Mesenteric fat pad (tissue), 1 donor: ENCODE measurements at places on chromosomes 5 and 9.

- DNase-seq, result no peak
These were observed 85.5 kb upstream of the MARCHF11 start for GRCh38 chr5:16265141-16265540.

- no peak for DNase-seq
These were observed 629.3 kb upstream of the ST8SIA4 start for GRCh38 chr5:101532430-101532829.

GRCh38 chr9:116286297-116286696 is 132.7 kb downstream of the PAPPA start:
- DNase-seq, result no peak

- DNase-seq, result no peak
These were observed 7.6 kb upstream of the OTULIN start for GRCh38 chr5:14656898-14657297.

DNA sequence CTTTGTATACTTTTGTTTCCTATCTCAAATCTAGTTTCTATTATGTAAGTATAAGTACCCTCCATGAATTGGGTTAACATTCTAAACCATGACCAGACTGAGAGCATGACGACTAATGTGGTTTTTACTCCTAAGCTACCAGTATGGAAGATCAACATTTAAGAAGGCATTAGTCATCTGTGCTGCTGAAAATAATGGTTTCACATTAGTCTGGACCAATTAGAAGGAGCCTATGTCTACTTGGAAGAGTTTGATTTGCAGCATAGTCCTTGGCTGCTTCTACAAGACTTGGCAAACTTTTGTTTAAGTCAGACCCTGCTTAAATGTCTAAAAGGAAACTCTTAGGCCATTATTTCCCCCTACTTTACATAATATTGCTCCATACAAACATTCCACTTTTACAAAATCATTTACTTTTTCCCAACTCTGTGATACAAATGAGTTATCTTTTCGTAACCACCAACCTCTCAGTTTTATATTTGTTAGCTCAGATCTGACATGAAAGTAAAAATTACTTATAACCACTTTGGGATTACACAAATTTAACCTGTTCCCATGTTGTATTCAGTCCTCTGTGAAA is 186.7 kb downstream of the COMMD10 start:
- no peak for DNase-seq

DNA sequence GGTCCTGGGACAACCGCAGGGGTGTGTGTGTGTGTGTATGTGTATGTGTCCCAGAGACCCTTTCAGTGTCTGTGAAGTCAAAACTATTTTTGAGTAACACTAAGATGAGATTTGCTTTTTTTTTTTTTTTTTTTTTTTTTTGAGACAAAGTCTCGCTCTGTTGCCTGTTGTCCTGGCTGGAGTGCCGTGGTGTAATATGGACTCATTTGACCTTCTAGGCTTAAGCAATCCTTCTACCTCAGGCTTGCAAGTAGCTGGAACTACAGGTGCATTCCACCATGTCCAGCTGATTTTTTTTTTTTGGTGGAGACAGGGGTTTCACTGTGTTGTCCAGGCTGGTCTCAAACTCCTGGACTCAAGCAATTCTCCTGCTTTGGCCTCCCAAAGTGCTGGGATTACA is 97.4 kb upstream of the KLF9 start:
- DNase-seq, result no peak

- DNase-seq, result no peak
These were observed 84.1 kb downstream of the PTPDC1 start for GRCh38 chr9:94168203-94169000.

DNA sequence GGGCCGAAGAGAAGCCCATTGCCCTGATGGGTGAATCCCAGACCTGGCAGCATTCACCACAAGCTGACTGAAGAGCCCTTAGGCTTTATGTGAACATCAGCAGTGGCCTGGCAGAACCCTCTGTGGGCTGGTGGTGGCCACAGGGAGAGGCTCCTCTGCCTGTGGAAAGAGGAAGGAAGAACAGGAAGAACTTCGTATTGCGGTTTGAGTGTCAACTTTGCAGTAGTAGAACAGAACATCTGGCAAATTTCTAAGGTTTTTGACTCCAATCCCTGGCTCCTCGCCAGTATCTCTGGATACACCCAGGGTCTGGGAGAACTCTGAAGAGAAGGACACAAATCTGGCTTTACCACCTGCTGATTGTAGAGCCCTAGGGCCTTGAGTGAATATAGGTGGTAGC is 356.4 kb upstream of the GRAMD2B start:
- no peak for DNase-seq

DNA sequence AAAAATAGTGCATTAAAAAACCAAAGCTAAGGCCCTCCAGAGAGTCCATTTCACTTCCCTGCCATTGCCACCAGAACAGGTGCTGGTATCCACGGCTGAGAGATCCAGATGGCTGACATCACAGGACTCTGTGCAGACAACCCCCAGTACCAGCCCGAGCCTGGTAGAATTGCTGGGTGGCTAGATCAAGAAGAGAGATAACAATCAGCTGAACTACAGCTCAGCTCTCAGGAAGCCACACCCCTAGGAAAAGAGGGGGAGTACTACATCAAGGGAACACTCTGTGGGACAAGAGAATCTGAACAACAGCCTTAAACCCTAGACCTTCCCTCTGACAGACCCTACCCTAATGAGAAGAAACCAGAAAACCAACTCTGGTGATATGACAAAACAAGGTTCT is 73.8 kb upstream of the SLIT3 start:
- no peak for DNase-seq
